ENCODE measurements at places on chromosomes 7 and 10.

- no peak for DNase-seq
Observed at GRCh38 chr7:20786421-20786778, 286 bp downstream of the SP8 start.

DNA sequence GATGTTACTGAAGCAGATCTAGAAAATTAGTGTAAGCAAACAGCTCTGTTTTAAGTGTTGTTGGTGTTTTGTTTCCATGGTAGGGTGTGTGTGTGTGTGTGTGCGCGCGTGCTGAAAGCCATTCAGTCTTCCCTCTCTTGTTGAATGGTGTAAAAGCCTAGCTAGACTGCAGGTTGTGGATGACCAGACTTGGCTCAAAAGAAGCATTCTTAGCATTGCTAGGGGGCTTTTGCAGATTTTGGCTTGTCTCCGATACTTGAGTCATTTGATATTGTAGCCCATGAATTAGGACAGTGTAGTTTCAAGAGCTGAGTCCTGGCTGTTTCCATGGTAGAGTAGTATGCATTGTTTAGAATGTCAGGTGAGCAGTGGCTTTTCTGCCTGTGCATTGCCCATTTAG lies 99.1 kb downstream of the SND1 start:
- no peak for DNase-seq

GRCh38 chr7:131586259-131586658 lies 29.8 kb upstream of the PODXL start:
- no peak for DNase-seq

DNA sequence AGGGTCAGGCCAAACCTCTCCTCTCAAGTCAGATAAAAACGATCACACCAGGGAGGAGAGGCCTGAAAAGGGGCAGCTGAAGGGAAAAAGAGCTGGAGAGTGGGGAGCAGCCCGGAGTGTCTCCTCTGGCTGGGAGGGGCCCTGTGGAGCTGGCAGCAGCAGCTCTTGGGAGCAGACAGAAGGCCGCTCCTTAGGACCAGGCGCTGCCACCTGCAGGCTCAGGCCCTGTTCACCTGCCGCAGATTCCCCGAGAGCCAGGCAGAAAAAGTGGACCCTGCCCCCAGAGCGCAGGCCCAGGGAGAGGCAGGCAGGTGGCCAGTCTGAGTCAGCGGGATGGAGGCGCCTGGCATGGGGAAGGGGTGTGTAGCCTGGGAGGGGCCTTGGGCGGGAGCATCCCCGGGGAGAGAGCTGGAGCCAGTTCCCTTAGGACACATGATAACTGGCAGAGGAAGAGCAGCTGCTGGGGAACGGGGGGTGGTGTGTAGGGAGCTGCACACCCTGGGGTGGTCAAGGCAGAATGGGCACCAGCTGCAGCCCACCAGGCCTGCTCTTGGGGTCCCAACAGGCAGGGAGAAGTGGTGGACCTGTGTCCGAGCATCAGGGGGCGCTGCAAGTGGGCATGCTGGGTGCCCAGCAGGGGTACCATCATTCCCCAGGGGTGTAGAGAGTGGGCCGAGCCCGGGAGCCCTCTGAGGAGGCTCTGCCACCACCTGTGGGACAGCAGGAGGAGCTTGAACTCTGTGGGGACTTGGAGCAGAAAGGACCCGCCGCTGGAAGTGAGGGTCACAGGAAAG lies 177.2 kb upstream of the RHEB start:
- no peak for DNase-seq

- no peak for DNase-seq
Observed at GRCh38 chr10:117441361-117441760, 66.1 kb upstream of the PDZD8 start.

DNA sequence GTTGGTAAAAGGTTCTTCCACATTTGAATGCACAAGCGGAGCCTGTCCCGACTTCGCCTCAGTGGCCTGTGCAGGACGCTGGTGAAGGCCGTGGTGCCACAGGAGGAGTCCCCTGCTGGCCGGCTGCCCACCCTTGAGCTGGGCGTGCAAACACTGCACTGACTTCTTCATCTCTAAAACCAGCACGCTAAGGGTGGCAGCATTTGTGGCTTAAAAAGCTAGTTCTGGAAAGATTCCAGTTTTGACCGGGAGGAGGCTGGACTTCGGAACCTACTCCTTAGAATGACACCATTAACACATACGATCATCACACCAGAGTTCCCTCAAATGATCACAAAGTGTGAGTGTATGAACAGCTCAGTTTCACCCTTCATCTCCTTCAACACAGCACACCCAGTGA lies 102.4 kb downstream of the SMURF1 start:
- no peak for DNase-seq

GRCh38 chr7:21996641-21997040 lies 50.9 kb upstream of the CDCA7L start:
- no peak for DNase-seq

GRCh38 chr7:1666823-1667565 lies 3.1 kb upstream of the ELFN1 start:
- DNase-seq: no peak

DNA sequence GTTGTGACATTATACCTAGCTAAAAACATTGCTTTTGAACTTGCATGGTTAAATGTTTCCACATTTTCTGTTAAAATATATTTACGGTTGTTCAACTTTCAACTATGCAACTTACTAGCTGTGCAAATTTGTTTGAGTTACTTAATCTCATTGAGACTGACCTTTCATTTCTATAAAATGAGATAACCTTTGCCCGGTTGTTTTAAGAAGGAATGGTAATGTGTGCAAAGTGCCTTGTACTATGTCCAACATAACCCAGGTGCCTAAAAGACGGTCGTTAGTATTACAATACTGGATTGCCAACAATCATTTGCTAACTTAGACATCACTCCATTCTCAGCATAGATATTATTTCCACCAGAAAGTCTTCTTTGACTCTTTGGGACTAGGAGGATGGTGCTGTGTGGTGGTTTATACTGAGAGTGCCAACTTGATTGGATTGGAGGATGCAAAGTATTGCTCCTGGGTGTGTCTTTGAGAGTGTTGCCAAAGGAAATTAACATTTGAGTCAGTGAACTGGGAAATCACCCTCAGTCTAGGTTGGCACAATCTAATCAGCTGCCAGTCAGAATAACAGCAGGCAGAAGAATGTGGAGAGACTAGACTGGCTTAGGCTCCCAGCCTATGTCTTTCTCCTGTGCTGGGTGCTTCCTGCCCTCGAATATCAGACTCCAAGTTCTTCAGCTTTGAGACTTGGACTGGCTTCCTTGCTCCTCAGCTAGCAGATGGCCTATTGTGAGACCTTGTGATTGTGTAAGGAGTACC lies 85.2 kb upstream of the PDSS1 start:
- DNase-seq: no peak

GRCh38 chr10:7763929-7764328 lies 23.9 kb downstream of the KIN start:
- DNase-seq: no peak

DNA sequence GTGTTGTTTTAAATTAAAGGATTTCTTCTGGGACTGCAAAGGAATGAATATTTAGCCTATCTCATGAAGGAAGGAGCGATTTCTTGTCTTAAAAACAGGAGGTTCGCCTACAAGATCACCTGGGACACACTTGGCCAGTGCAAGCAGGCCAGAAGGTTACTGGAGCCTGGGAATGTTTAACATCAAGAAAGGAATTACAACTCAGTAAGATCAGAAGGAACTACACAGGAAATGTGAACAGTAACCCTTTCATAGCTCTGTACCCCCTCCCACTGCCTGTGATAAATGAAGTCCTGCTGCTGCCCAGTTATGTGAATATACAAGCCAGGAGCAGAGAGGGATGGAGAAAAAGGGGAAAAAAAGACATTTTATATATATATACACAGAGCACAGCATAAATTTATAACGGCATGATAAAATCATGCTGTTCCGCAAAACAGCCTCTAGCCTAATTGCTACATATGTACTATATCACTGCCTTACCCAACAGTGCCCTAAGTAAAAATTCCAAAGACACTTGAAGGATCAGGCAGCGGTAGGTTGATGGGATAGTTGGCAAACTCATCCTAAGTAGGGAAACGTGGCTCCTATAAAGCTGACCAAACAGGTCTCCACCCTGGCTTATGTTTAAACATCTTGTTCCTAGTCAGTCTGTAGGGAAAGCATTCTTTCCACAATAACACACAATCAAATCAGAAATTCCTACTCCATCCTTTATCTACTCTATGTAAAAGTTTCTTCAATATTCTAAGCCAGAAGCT lies 63.8 kb downstream of the ZNF438 start:
- DNase-seq: no peak

DNA sequence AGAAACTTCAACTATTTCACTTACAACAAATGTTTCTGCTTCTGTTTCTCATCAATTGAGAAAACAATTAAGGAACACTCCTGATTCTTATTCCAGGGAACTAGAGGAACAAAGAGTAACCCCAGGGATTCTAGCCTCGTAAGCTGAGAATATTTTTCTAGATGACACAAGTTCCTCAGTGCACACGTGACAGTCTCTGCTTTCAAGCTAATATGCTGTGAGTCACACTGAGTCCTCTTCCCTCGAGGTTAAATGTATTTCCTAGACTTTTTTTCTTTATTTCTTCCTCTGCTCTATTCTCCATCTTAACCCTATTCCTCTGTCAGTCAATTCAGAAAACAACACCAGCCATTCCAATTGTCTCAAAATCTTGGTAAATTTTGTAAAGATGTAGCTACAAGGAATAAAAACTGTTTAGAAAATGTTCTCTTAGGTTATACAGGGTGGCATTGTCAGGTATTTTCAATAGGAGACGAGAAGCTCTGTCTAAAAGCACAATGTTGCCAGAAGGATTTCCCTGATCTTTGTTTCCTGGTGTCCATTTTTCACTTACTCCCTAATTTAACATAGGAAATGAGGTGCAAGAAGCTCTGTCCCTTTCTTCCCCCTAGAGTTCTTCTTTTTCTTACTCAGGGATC lies 5.8 kb upstream of the C1GALT1 start:
- no peak for DNase-seq

All from stimulated activated CD4-positive, alpha-beta T cell treated with anti-CD3 and anti-CD28 coated beads, Interleukin-12 subunit alpha, Interleukin-12 subunit beta, amount 100 ng/mL, for 4 hours (primary cell).